ENCODE measurements at places on chromosomes 3 and 15.

DNA sequence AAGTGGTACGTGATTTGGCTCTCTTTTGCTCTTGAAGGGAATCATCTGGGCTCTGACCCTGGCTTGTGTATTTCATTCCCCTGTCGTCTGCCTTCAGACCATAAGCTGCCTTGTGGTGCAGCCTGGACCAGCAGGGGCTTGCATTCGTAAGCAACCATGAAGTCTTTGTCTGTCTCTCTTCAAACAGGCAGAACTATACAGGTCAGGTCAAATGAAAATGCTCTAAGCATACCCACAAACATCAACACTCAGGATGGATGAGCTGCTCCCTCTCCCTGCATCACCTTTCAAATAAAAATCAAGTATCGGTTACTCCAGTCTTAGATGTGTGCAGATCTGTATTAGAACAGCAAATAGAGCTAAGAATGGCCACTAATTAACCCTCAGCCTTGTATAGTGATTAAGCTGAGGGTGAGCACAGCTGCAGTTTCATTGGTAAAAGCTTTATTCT is 268.6 kb upstream of the UBE2E1 start:
- DNase-seq, result no peak

GRCh38 chr3:118641608-118642007 is 393.0 kb downstream of the IGSF11 start:
- DNase-seq, result peak; percentile 38

DNA sequence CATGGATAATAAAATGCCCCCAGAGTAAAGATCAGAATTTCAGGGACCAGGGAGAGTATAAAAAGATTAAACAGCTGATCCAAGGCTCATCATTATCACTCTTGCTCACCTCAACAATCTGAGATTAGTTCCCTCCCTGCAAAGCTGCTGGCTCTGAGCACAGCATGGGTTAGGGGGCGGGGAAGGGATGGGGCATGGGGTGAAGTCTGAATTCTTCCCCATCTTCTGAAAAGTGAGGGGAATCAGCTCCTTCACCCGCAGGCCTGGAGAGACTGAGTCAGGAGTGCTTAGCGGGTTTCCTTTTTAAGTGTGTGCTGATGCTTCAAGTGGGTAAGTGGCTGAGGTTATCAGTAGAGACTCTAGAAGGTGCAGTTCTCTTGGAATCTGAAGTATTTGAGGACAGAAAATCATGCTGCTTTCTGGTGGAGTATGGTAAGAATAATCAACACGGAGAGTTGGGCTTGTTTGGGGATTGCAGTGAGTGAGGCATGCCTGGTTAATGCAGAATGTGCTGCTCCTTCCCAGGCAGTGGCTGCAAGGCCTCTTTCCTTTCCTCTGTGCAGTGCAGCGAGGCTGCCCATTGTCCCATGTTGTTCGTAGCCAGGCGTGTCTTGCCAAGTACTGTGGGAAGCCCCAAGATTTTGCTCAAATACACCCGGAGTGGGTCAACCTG is 59.2 kb upstream of the TRAK1 start:
- DNase-seq, result no peak

DNA sequence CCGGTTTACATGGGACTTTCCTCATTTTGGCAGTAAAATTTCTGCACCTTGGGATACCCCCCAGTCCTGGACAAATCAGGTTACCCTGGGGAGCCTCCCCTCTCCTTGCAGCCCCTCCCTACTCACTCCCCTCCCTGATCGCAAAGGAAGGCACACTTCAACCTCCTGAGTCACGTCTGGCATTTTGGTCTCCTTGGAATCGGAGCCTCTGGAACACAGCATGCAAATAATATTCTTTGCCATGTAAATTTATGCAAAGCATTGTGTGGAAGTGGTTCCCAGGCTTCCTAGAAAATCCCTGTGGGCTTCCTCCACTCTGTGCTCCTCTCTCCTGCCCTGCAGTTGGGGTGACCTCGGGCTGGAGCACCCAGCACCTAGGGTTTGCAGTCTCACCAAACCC is 11.6 kb downstream of the SCN5A start:
- no peak for DNase-seq

GRCh38 chr15:99970891-99971430 is 237.7 kb upstream of the LYSMD4 start:
- no peak for DNase-seq

DNA sequence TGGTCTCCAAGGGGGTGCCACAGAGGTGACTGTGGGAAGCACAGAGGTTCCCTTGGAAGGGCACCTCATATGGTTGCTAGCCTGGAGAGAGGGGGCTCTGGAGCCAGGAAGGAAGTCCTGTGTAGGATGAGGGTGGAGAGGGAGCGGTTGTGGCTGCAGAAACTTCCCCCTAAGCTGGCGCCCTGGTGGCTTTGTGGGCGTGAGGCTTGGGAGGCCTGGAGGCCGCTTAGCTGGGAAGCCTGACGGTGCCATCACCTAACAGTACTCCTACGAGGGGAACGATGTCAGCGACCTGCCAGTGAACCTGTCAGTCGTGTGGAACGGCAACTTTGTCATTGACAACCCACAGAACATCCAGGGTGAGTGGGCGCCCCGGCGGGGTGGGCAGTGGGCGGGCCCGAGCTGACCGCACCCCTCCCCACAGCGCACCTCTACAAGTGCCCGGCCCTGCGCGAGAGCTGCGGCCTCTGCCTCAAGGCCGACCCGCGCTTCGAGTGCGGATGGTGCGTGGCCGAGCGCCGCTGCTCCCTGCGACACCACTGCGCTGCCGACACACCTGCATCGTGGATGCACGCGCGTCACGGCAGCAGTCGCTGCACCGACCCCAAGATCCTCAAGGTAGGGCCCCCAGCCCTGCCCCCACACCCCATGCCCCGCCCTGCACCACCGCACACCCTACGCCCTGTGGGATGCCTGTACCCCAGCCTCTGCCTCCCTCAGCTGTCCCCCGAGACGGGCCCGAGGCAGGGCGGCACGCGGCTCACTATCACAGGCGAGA is 31.0 kb downstream of the PLXNA1 start:
- no peak for DNase-seq

- no peak for DNase-seq
These were observed 10.9 kb downstream of the KBTBD13 start for GRCh38 chr15:65087411-65087810.

- peak; percentile 6 for DNase-seq
These were observed 317.1 kb upstream of the TGFBR2 start for GRCh38 chr3:30289324-30289723.

DNA sequence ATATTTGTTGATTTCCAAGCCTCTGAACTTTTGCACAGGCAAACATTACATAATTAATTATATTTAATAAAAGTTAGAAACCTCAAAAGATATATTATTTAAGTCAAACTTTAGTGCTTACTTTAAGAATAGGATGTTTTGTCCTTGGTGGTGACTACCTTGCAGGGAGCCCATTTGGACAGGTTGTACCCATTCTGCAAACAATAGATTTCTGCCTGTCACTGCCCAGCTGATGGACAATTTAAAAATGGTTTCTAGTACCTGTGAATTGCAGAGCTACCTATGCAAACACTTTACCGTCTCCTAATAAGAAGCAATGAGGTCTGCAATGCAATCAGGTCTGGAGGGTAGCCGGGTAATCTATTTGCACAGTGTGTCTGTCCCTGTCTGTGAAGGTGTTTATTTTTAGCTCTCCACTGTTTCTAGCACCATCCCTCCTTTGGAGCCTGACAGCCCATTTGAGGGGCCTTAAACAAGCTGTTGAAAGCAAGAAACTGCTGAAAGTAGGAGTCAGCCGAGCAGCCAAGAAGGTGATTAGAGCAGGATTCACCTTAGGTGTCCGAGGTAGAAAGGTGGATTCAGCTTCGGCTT is 556.2 kb upstream of the CFAP20DC start:
- no peak for DNase-seq

GRCh38 chr15:89430530-89431341 is 65.6 kb downstream of the RHCG start:
- DNase-seq, result peak; percentile 91

DNA sequence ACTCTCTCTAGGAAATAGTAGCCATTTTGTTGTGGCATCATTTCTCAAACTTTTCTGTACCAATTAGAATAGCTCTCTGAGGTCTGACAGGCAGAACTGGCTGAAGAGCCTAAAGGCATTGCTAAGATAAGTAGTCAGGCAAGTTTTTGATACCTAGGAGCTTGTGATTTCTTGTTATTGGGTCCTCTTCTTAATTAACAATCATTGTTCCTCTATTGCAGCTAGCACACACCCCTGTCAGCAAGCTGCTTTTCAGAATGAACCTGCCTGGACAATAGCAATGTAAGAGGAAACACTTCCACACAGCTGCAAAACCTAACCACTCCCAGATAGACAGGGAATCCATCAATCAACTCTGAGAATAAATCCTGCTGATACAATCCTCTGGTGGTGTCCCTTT is 403.9 kb upstream of the TBL1XR1 start:
- no peak for DNase-seq

- no peak for DNase-seq
These were observed 1.3 kb upstream of the ARL14 start for GRCh38 chr3:160675566-160676124.

DNA sequence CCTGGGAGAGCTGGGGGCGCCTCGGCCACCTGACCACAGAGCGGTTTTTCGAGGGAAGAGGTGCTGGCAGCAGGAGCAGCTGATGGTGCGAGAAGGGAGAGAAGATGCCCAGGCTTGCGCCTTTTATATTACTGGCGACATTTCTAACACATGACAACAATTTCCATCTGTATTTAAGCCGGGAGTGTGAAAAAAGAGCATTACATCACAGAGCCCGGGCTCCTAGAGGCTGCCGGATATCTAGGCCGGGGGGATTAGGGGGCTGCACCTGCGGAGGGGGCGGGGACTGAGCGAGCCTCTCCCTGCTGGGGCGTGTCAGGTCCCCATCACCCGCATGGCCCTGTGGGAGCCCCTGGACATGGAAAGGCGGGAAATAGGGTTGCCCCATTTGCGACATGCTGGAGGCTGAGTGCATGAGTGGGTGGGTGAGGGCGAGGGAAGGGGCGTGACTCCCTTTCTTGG is 440.7 kb downstream of the MAGI1 start:
- no peak for DNase-seq

DNA sequence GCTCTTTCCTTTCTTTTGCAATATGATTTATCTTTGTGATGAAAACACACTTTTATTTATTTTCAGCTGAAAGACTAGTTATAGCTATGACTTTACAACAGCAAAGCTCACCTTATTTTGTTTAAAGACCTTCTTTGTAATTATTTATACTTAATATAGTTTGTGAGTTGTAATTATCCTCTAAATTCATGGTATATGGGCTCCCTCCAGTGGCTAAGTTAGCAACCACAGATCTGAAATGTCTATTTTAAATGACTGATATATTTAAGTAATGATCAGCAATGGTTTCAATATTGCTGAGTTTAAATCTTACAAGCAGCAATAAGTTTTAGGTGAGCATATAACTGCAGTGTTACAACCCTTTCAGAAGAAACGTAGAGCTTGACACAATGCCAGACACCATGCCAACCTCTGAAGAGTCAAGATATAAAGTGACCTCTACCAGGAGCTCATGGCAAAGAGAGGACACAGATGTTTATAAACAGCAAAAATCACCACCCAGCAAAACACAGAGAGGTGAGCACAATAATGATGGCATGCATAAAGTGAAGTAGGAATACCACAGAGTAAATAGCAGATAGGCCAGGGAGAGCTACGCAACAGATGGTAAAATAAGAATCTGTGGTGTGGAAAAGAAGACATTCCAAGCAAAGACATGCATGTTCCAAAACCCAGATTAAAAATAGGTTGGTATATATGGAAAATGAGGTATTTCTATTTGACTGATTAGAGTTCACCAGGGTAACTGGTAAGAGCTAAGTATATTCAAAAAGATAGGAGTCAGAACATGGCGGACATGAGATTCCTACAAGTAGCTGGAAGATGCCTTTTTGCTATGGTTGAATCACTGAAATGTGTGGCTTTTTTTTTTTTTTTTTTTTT is 143.7 kb upstream of the ZNF385D start:
- DNase-seq, result no peak

GRCh38 chr15:76342058-76342381 is 5.4 kb downstream of the ISL2 start:
- no peak for DNase-seq

GRCh38 chr3:9703736-9704346 is at the start of gene CPNE9:
TSS of gene CPNE9 (plus strand) at chr3:9703833. CDS start at chr3:9703997, 164 bp downstream.
- peak; percentile 34 for DNase-seq

- DNase-seq, result no peak
These were observed 313.9 kb downstream of the MECOM start for GRCh38 chr3:169349622-169349942.

GRCh38 chr15:69603369-69604071 is 150.9 kb downstream of the RPLP1 start:
- no peak for DNase-seq

DNA sequence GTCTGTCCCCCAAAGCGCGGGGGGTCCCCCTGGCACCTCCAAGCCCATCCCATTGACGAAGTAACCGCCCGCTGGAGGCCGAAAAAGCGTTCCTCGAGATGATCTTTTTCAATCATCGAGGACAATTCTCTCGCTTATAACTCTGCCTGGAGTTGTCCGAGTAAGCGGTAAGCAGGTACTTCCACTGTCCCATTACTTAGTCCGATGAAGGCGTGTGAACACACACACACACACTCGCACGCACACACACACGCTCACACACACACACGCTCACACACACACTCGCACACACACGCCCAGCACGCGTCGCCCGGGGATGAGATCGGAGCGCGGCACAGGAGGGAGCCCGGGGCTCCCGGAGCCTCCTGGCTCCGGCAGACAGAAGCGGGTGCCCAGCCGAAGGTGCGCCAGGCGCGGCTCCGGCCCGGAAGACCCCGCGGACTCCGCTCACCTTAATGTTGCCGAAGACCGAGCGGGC is 430 bp downstream of the SLCO2A1 start:
- DNase-seq, result no peak

DNA sequence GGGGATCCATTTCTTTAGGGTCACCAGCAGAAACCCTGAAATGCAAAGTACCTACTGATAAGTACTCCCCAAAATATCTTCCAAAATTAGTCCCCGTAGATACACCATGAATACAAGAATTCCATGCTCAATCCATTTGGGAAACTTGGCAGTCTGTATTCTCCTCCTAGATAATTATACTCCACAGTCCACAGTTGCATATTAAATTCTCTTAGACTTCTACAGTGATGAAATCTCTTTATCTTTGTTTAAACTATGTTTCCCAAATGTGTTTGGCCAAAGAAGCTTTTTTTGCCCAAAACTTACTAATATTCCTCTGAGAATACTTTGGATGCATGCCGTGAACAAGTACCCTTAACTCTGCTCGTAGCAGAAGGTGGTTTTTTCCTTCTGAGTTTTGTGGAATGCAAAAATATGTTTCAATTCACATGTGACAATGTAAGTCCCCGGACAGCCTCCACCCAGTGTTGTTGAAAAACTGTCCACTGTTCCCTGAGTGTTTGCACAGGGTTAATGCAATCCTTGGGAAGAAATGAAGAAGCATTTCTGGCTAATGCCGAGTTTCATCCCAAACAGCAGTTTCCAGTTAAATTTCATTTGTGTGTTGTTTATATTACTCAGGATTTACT is 126.7 kb downstream of the ARNT2 start:
- no peak for DNase-seq

All from Caco-2 (cell line).